ENCODE measurements at places on chromosomes 5 and 9.

DNA sequence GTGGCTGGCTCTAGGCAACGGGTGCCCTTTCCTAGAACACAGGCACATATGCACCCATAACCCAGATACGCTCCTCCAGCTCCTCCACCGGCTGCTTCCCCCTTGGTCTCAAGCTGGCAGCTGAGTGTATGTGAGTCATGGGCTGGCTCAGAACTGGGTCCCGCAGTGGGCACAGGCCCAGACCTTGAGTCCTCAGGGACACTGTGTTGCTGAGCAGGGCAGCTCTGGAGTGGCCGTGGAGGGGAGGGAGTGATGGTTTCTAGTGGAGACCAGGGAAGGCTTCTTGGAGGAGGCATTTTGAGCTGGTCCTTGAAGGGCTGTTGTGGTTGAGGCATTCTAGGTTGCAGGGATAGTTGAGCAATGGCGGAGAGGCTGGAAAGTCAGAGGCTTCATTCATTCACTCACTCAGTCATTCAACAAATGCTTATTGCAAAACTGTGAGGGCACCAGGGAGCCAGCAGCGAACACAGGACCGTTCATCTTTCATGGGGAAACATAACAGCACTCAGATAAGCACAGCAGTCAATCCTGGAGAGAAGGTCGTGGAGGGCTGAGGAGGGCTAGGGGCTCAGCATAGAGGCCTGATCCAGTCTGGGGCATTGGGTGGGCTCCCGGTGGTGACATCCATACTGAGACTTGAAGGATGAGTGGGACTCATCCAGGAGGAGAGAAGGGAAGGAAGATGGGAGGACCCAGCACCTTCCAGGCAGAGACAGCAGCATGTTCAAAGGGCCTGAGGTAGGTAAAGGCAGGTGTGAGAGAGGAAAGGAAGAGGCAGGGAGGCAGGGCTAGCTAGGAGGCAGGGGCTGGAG lies 2.4 kb downstream of the BBLN start:
- peak; percentile 29 for DNase-seq

DNA sequence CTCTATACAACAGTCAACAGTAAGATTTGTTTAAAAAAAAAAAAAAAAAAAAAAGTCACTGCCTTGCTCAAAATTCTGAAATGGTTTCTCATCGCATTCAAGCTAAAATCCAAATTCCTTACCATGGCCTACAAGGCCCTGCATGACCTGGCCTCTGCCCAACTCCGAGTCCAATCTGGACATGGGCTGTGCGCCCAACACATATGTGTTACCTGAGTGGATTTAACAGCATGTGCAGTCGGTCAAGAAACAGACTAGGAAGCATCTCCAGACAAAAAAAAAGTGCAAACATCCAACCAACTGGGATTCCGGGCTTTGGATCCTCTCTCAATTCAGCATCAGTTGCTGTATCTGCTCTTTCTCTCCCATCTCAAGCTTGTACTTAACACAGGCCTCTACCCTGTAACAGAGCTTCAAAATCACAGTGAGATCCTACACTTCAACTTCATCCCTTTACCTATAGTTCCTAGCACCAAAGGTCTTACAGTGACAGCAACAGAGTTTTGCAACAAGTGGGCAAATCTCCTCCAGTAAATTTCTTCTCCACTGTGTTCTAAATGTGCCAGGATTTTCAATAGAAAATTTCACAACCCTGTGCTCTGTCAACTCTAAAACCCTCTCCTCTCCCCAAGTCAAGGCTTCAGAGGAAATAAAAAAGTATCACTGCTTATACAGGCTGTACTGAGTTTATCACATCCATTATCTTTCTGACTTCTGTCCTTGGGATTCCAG lies 19.6 kb downstream of the ZNF608 start:
- DNase-seq = peak; percentile 87

GRCh38 chr9:132789719-132790118 lies 88.4 kb downstream of the AK8 start:
- DNase-seq = no peak

DNA sequence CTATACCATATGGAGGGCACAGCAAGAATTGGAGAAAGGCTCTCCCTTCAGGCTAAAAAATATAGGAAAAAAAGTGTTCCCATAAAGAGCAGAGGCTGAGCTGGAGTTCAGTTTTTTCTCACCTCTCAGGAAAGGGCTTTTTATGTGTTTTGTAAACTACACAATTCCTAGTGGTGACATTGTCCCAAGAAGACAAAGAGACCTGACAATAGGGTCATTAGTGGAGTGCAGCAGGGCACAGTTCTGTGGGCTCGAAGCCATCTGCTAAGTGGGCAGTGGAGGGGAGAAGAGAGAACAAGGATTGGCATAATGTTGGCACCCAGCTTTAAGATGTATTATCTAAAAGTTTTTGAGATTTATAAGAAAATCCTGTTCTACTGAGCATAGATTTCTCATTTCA lies 162.5 kb downstream of the HCN1 start:
- no peak for DNase-seq

- no peak for DNase-seq
These were observed 9.5 kb downstream of the CXXC5 start for GRCh38 chr5:139657363-139658321.

All from cerebellar cortex (tissue), 1 donor.